Fibroblast of skin of scalp (primary cell): ENCODE measurements at places on chromosomes 2 and 18.

DNA sequence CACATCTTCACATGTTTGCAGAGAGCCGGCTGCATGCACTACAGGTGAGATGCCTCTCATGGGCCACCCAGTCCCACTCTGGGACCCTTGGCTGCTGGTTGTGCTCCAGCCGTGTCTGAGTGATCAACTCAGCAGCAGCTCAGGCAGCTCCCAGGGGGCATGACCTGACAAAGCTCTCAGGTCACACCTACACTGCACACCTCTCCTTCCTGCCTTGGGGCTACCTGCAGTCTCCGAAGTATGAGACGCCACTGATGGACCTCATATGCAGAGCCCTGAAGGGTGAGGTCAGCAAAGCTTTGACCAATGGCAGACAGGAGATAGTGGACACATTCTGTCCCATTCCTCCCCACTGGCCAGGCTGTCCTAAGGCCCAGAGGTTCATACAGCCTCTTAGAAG lies 51.4 kb downstream of the LBH start:
- no peak for DNase-seq

DNA sequence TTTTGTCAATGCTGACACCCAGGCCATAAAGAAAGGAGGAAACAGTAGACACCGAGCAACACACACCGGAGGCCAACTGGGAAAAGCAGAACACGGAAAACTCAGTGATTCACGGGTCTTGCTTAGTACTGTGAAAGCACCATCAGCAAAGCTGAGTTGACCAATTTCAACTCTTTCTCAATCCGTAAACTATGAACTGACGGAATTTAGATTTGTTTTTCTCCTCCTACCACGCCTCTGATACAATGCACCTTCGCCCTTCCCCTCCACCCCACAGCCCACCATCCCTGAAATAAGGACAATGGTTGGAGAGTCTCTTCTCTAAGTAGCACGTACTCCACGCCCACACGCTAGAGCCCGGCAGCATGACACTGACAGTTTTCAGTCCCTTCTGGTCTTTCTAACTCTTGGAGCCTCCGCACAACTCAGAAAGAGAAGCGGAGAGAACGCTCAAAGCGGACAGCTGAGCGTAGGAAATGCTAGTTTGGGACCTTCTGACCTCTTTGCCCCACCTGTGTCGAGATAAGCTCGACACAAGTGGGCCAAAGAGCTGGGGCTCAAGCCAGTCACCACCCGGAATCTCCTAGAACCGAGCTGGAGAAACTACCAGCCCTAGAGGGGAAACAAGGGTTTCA lies 669 bp downstream of the LNPK start:
- peak; percentile 66 for DNase-seq

GRCh38 chr2:150376553-150377335 lies 110.7 kb downstream of the RND3 start:
- no peak for DNase-seq

DNA sequence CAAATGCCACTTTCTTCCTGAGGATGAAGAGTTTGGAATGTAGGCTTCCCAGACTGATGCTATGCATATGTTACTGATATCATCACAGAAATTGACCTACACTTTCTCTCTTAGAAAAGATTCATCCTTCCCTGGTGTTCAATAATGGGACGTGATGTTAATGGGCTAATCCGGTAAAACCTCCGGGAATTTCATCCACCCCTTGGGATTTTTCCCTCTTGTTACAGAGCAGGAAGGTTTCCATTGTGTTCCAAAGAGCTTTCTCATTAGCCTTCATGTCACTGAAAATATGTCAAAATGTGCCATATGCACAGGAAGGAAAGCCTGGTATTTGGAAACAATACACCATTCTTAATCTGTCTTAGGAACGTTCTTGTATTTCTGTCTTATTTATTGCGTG lies 20.7 kb downstream of the ALPK2 start:
- no peak for DNase-seq

DNA sequence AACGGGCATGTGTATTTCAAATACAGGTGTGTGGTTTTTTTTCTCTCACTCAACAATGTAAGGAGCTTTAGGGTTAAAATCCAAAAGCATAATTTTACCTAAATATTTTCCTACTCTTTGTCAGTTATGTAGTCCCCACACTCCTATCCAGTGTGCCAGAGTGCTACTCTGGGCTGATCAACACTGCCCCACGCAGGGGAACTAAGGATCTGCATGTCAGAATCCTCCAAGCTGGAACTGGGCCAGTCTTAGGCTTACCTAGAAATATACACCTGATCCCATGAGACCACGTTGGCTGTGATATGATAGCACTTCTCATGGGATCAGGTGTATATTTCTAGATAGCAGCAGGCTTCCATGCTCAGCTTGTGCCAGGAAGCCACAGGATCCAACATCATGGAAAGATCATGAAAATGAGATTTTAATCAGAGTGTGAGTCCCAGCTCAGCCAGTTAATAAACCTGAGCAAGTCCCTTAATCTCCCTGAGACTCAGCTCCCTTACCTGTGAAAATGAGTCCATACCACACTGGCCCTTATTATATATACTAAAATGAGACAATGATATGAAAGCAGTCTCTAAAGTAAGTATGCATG lies 29.7 kb downstream of the CCDC141 start:
- DNase-seq: no peak

GRCh38 chr2:4653991-4654390 lies 950.6 kb downstream of the DCDC2C start:
- no peak for DNase-seq

- peak; percentile 96 for DNase-seq
These were observed 57.5 kb downstream of the DTNA start for GRCh38 chr18:34767601-34768027.

- no peak for DNase-seq
These were observed 915.4 kb downstream of the TSN start for GRCh38 chr2:122670897-122671296.

DNA sequence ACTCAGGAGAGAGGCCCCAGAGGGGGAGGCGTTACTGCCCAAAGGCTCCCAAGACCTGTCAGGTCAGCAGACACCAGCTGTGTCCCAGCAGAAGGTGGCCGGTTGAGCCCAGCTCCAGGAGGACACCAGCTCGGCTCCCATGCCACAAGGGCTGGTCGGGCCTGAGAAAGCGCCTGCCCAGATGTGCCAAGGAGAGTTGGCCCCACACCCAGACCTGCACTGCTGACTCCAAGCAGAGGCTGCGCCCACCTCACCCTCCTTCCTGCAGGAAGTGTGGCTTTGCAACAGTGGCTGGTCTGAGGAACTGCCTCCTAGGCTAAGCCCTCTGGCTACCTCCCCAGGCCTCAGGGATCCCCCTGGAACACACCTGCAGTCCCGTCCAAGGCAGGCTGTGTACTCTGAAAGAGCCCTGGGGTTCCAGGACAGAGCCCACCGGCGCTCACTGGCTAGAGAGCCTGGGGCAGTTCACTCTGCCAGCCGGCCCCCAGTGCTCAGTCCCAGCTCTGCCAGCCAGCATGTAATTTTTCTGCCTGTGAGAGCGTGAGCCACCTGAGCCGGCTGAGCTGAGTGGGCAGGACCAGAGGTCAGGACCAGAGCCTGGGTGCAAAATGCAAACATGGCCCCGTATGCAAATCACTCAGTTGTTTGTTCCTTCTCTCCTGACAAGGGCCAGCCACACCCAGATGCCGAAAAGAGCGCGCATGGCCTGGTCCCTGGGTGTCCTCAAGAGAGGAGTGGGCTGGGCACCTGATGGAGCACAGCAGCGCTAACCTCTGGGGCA lies 36.9 kb upstream of the PTMA start:
- no peak for DNase-seq

DNA sequence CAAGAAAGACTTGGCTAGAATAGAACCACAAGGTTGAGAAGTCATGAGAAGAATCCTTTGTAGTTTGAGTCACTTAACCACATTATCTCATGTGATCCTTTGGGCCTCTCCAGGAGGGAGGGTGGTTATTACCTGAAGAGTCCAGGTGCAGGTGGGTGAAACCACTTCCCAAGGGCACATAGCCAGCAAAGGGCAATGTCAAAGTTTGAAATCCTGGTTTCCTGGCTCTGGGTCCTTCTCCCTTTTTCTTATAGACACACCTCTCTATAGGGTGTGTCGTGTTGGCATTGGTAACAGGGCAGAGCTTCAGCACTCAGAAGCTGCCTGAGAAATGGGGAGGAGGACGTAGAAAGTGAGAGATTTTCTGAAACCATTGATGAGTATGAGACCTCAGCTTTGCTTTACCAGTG lies 137.9 kb downstream of the MGAT5 start:
- DNase-seq: no peak

GRCh38 chr18:7066965-7067555 lies 50.5 kb downstream of the LAMA1 start:
- DNase-seq: no peak

GRCh38 chr18:66344227-66344626 lies 259.7 kb downstream of the CDH19 start:
- DNase-seq: no peak

DNA sequence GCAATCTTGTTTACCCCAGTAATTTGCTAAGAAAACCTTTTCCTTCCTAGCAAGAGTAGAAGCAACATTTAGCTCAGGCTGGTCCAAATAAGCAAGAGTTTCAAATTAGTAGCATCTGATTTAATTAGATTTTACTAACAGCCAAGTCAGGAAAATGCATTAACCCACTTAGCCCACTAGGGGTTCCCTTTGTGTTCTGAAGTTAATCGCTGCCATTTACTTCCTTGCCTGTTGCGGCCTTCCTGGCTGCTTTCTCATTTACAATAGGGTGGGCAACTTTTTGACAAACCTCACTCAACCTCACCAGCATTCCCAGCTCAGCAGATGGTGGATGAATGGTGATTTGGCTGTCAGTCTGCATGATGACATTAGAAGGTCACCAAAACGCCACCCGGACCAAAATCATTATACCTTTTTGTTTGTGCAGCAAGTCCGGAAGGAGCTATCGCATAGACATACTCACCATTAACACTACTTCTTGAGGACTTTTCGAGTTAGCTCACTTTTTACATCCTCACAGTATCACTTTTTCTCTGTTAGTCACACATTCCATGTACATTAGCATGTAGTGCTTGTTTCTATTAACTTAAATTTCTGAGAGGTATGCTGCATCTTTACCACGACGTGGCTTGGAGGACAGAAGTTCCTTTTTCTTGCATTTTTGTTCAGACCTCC lies 101.5 kb upstream of the SETBP1 start:
- peak; percentile 76 for DNase-seq

GRCh38 chr2:141316606-141317005 lies 814.2 kb downstream of the LRP1B start:
- DNase-seq: no peak

GRCh38 chr2:191197096-191197495 lies 46.3 kb upstream of the STAT4 start:
- peak; percentile 55 for DNase-seq

DNA sequence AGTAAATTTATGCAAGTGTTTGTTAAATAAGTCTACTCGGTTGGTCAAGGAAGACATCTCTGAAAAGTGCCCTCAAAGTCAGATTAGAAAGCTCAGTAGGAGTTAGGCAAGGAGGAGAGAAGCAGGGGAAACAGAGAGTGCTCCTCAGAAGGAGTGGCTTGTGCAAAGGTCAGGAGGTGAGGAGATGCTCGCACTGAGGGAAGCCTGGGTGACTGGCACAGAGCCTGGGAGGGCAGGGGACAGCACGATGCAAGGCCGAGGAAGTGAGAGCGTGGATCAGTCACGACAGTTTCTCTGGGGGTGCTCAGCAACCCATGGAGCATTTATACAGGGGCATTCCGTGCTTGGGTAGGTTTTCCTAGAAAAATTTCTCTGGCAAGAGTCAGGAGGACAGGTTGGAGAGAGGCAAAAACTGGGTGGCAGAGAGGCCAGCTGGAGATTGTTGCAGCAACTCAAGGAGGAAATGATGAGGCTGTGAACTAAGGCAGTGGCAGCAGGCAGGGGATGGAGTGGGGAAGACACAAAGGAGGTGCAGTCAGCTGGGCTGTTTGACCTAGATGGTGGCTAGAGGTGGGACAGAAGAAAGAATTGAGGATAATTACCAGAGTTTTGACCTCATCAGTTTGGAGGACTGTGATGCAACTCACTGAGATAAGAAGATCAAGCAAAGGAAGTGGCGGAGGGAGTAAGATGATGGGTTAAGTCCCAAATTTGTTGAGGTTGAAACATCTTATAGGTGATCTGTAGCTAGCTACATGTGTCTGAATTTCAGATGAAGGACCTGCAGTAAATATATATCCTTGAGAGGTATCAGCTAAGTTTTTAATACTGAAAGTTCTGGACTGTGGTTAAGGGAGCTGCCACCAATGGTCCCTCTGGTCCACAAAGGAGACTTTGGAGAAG lies 52.4 kb downstream of the BCL2 start:
- no peak for DNase-seq

GRCh38 chr2:235661167-235661937 lies 167.5 kb downstream of the AGAP1 start:
- DNase-seq: peak; percentile 44

- no peak for DNase-seq
These were observed 145.8 kb downstream of the LAMA3 start for GRCh38 chr18:23835091-23835490.

- DNase-seq: no peak
These were observed 142.7 kb downstream of the ATP9B start for GRCh38 chr18:79211844-79212243.

GRCh38 chr2:43024515-43025011 lies 201.8 kb downstream of the ZFP36L2 start:
- DNase-seq: peak; percentile 72

- DNase-seq: peak; percentile 29
These were observed 695.6 kb downstream of the TSN start for GRCh38 chr2:122451040-122451439.

DNA sequence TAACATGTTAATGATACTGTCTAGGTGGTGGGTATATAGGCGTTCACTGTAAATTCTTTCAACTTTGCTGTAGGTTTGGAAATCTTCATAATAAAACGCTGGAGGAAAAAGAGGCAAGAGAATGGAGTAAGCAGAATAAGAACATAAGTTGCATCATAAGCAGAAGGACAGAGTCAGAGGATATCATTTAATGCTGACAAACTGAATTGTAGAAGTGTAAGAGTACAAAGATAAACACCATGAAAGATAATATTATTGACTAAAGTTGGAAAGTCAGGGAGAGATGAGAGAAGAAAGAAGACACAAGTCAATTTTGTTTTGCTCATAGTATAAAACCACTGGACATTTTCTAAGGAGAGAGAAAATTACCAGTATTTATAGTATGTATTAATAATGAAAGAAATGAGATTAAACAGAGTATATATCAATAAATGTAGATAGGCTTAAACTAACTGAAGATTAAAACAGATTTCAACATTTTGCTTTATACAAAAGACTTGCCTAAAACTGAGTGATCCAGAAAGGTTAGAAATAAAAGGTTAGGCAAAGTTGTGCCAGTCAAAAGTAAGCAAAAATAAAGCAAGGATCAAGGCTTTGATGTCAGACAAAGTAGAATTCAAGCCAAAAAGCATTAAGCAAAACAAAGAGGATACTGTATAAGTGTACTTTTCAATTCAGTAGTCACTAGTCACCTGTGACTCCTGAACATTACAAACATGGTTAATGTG lies 42.4 kb upstream of the VIT start:
- no peak for DNase-seq

DNA sequence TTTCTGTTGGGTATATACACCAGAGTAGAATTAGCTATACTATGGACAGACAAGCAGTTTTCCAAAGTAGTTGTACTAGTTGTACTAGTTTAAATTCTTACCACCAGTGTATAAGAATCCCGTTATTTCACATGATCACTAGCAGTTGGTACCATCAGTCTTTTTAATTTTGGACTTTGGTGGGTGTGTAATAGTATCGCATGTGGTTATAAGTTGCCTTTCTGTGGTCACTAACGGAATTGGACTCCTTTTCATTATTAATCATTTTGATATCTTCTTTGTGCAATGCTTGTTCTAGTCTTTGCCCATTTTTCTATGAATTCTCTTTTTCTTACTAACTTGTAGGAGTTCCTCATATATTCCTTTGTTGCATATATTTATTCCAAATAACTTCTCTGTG lies 89.8 kb downstream of the ASXL2 start:
- no peak for DNase-seq

- peak; percentile 40 for DNase-seq
These were observed 127.9 kb downstream of the EVA1A start for GRCh38 chr2:75432761-75433361.
